ENCODE measurements at places on chromosomes 13 and 19.

GRCh38 chr13:102657630-102658029 is 37.2 kb downstream of the METTL21C start:
- DNase-seq: no peak

- no peak for DNase-seq
These were observed 20.0 kb downstream of the YIPF2 start for GRCh38 chr19:10908380-10908960.

- DNase-seq: no peak
These were observed 9.2 kb downstream of the KANK3 start for GRCh38 chr19:8333767-8334457.

- DNase-seq: no peak
These were observed 1794.2 kb downstream of the SLITRK5 start for GRCh38 chr13:89465366-89465765.

- no peak for DNase-seq
These were observed 554.1 kb upstream of the KLHL1 start for GRCh38 chr13:70662231-70662940.

GRCh38 chr13:45049478-45049877 is 60.1 kb downstream of the GPALPP1 start:
- no peak for DNase-seq

DNA sequence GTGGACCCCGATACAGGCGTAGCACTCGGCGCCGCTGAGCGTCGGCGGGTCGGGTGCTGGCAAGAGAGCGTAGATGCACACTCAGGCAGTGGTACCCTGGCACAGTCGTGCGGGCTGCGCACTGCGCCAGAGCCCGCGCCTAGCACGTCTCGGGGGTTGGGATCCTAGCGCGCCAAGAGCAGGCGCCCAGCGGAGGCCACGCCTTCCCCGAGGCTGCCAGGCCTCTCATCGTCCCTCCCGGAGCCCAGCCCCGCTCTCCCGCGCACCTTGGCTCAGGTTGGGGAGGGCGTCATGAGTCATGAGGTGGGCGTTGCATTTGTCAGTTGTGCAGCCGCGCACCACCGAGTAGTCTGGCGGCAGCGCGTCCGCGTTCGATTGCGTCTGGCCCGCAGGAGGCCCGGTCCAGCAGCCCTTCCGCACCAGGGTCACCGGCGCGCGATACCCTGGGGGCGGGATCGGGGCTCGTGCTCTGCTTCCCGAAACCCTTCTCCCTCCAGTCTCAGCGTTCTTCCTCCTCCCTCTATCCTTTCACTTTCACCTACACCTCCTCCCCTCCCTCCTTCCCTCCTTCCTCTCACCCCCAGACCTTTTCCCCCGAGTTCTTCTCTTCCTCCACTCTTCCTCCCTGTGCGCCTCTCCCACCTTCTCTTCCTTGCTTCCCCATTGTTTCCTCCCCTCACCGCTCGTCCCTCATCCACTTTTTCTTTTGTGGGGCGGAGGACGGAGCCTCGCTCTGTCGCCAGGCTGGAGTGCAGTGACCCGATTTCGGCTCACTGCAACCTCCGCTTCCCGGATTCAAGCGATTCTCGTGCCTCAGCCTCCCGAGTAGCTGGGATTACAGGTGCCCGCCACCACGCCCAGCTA is 3.5 kb downstream of the LYPD5 start:
- no peak for DNase-seq

DNA sequence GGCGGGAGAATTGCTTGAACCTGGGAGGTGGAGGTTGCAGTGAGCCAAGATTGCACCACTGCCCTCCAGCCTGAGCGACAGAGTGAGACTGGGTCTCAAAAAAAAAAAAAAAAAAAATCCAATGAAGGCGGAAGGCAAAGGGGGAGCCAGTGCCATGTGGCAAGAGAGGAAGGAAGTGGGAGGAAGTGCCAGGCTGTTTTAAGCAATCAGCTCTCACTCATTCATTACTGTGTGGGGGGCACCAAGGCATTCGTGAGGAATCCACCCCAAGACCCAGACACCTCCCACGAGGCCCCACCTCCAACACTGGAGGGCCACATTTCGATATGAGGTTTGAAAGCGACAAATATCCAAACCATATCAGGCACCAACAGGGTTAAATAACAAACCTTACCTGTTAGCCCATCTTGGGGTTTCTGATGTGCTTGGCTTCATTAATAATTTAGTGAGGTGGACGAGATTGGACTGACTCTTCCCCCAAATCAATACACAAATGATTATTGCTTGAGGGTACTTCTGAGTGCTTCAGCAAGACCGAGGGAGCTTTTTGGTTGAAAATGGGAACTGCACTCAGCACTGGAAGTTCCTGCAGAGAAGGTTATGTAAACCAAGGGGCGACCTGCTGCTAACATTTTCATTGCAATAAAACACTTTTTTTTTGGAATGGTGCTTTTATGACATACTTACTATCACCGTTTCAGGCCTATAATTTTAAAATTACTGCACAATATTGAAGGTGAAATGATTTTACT is 7.5 kb upstream of the LRP3 start:
- no peak for DNase-seq

GRCh38 chr13:106117035-106117434 is 418.4 kb downstream of the EFNB2 start:
- no peak for DNase-seq

DNA sequence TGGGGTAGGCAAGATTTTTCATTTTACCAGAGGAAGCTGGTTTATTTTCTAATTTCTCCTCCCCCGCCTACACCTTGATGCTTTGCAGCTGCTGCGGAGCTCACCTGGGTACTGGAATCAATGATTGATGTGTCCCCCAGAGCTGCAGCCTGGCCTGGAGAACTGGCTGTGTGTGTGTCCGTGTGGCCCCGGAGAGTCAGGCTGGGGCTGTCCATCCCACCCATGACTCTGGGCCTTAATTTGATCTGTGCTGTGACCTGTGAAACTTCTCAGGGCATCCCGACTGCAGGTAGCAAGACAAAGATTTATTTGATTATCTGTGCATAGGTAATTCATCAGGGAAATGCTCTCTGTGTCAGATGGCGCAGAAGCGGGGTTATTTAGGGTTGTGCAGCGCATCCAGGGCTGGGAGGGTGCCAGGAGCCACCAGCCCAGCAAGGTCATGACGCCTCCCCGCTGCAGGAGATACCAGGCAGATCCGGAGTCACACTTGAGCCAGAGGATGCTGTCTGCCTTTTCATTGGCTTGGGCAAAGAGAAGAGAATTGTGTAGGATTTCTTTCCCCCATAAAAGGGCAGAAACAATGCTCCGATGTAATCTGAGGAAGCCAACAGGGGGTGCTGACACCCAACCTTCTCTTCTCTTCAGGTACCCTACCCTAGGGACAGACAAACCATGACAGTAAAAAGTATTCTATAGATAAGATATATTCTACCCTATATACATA is 346.6 kb downstream of the TSHZ3 start:
- DNase-seq: no peak

GRCh38 chr13:42279080-42279479 is 7.1 kb downstream of the AKAP11 start:
- DNase-seq: no peak

GRCh38 chr13:46553521-46553885 is 533 bp downstream of the LRCH1 start:
- no peak for DNase-seq

GRCh38 chr19:10712045-10712444 is 5.8 kb upstream of the DNM2 start:
- DNase-seq: no peak

GRCh38 chr13:27188239-27188638 is 16.6 kb upstream of the USP12 start:
- DNase-seq: no peak

DNA sequence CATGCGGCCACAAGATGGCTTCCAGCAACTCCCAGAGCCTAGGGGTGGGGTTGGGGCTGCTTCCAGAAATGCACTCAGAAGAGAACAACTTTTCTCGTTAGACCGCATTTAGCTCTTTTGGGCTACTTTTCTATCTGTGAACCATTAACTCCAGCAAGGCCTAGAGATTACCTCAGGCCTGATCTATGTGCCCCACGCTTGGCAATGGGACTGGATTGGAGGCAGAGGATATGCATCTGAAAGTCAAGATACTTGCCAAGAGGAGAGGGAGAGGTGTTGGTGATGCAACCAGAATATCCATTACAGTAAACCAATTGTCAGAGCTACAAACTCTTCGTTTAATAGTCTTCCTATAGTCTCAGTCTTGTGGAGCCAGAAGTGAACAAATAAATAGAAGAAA is 177.7 kb downstream of the TDRD3 start:
- no peak for DNase-seq

- DNase-seq: no peak
These were observed 324.4 kb downstream of the LMO7 start for GRCh38 chr13:75960538-75960994.

GRCh38 chr13:25574437-25575411 is 202.9 kb downstream of the ATP8A2 start:
- peak; percentile 91 for DNase-seq
